ENCODE measurements at places on chromosomes 5 and 9.
A peak's percentile ranks its signal among the peaks of the same experiment; 100 is the strongest.

GRCh38 chr9:21153336-21154017 is 11.8 kb upstream of the IFNW1 start:
- no peak for DNase-seq

DNA sequence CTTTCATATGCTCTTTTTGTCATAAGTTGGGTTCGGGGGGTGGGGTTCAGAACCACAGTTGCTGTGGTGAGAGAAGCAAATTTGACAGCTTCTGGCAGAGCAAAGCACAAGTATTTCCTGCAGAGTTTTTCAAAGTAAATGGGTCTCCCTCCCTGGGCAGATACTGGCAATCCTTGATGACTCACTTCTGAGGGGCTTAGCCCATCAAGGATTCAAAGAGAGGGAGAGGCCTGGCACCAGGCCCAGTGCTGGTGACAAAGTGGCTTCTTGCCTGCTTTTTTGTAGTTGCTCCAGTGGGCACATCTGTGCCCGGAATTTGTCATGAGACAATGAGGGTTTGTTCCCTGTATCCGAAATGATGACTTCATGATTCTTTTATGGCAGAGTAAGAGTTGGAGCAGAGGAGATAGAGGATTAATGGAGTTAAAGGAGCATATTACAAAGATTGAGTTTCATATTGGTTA is 46.6 kb upstream of the TNC start:
- DNase-seq: no peak

DNA sequence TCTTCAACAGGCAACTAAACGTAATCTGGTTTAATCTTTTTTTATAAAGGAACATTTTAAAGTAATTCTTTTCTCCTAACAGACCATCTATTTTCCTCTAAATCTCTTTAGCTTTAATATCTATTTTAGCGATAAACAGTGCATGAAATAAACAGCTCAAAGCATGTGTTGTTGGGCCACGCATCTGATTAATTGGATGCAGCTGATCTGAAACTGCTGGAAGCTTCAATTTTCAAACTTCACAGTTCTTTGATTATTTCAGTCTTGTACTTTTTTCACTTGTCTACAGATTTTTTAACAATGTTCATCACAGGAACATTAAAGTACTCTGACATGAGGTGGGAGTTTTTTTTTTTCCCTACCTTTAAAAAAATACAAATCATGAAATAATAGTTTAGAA is 443.6 kb downstream of the HCN1 start:
- no peak for DNase-seq

DNA sequence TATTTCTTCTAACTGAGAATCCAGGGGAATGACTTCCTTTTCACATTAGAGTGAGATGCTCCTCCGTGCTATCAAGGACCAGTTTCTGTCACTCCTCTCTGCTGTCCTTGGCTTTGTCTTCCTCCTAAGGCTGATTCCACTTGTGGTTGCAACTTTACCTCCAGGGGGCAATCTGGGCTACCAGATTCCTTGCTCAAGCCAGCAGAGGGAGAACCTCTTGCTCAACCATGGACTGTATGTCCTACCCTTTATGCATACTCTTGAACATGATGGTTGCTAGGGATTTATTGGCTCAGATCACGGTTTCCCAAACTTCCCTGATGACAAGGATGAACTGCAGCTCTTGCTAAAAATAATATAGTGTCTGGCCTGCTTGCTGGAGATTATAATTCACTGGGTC is 24.0 kb downstream of the NNT start:
- no peak for DNase-seq

DNA sequence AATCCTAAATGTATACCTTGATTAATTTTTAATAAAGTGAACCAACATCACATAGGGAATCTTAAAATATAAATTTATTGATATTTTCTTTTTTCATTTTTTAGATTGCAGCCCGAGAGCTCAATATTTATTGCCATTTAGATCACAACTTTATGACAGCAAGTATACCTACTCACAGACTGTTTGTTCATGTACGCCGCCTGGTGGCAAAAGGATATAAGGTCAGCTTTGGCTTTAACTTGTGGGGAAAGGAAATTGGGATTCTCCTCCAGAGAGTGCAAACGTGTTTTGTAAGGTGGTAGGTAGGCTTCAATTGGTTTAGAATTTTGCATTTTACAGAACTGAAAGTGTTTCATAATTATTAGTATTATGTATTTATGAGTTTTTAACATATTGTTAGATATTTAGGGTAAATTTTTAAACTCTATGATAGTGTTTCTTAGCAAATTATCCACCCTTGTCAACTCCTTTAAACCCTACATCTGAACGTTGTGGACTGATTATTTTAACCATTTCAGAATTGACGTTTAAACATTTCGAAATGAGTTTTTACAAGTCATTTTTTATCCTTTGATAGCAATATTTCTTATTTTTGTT is 17.5 kb upstream of the DHFR start:
- peak; percentile 79 for DNase-seq
